ENCODE measurements at places on chromosomes 12 and 14. TPM values are rescaled to one million over a fixed set of nuclear protein-coding genes. Genes with fewer than 3 reads are reported as not detected.

DNA sequence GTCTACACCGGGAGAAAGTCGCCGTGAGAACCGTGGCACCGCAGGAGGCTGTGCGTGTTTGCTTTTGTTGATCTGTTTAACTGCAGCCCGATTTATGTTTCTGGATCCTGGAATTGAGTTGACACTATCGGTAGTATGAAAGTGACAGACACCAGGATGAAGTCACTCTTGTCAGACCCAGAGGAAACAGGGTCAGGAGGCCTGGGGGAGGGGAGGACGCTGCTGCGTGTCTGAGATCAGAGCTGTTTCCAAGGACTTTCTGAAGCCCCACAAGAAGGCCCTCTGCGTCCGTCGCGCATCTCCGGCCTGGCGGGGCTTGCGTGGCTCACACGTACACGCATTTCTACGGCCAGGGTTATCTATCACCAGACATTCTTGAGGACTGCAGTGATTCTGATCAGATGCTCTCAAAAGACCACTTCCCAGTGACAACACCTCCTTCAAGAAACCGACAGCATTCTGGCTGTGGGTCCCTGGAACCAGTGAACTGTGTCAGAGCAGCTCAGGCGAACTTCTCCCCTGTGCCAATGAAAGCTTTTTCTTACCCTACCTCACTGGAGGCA lies 263.4 kb downstream of the ADGRD1 start:
- no peak for DNase-seq

- no peak for DNase-seq
These were observed 18.4 kb downstream of the PPP4R4 start for GRCh38 chr14:94192536-94192935.

Gene ACYP1
- total RNA-seq: 43.6 TPM

DNA sequence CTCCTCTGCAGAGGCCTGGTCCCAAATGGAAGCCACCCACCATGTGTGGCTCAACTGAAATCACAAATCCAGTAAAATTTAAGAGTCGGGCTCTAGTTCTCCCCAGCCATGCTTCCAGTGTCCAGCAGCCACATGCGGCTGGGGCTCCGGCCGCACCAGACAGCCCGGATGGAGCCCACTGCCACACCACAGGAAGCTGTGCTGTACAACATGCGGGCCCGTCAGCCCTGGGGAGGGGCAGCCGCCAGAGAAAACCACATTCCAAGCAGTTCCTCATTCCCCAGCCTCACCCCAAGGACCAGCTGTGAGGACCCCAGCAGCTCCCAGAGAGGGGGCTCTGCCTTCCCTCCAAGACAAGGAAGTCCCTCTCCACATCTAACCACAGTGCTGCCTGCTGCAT lies 135.0 kb downstream of the NCOR2 start:
- DNase-seq: no peak

- DNase-seq: no peak
These were observed 3.8 kb upstream of the PDE3A start for GRCh38 chr12:20364501-20364900.

- DNase-seq: no peak
These were observed 92.3 kb downstream of the NTF3 start for GRCh38 chr12:5524116-5524768.

DNA sequence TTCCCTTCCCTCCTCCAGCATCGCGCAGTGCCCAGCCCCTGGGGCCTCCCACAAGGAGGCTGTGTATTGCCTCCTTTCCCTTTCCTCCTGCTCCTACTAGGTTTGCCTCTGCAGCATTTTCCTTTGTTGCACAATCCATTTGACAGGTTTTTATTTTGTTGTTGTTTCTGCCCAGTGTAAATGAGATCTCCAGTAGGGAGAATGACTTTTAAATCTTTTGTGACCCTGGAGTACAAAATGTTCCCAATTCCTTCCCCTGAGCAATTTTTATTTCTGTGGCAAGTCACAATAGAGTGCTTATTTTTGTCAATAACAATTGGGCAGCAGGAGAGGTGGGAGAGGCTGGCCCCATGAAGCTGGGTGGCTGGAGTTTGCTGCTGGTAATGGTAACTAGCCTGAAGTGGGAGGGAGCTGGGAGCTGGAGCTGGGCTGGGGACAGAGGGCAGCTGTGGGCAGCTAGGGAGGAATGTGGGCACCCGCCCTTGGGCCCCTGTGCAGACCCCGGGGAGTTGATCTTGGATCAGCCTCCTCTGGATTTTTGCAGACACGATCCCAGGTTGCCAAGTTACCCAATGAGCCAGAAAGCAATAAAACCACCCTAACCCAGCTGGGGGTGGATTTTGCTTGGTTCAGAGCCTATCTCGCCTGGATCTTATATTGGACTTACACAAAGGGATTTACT lies 160.1 kb downstream of the KTN1 start:
- no peak for DNase-seq

Gene TMEM63C
- total RNA-seq: not detected

Gene STAB2
- total RNA-seq: not detected

GRCh38 chr12:18264581-18265075 lies 3.3 kb downstream of the PIK3C2G start:
- DNase-seq: no peak

DNA sequence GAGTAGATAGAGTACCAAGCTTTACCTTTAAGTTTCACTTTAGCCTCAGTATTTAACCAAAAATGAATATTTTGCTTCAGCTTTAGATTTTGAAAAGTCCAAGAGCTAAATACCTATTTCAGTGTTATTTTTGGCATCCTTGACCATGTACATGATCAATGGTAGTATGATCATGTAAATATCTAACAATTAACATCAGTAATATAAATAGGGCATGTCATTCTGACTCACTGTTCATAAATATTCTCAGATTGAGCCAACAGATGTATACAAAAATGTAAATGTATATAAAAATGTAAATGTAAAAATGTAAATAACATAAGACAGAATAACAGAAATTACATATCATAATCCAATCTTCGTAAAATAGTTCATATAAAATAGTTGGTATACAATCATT lies 15.3 kb upstream of the NOXRED1 start:
- no peak for DNase-seq

DNA sequence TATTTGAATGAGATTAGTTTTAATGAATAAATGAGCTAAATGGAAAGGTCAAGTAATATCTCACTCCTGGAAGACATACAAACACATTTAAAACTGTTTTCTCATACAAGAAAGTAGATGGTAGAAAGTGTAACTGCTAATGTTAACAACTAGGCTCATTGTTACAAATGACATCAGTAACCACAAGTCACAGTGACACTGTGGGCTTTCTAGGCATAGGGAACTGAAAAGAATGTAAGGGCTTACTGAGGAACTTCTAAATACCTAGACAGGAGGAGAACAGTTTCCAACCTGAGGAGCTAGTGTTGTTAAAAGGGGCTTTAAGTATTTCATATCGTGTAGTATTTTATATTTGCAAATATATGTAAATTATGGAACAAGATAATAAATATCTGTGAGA lies 17.5 kb upstream of the ERGIC2 start:
- no peak for DNase-seq

DNA sequence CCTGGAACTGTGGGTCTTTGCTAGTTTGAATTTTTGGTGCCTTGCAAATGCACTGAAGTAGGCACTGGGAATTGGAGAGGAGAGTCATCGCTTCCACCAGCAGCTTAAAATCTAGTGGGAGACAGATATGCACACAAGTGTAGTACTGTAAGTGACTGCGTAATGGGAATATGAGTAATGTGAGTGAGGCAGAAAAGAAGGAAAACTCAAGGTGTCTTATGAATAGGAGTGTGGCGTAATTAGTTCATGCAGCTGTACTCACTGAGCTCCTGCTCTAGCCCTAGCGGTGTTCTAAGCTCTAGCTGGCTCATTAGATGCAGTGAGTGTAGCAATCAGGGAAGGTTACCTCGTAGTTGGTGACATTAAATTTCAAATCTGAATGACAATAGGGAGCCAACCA lies 2.8 kb downstream of the TCP11L2 start:
- no peak for DNase-seq

GRCh38 chr14:77043984-77044485 lies 15.5 kb upstream of the IRF2BPL start:
- no peak for DNase-seq

- peak; percentile 43 for DNase-seq
These were observed 46.1 kb downstream of the DNAH10 start for GRCh38 chr12:123808167-123808566.

DNA sequence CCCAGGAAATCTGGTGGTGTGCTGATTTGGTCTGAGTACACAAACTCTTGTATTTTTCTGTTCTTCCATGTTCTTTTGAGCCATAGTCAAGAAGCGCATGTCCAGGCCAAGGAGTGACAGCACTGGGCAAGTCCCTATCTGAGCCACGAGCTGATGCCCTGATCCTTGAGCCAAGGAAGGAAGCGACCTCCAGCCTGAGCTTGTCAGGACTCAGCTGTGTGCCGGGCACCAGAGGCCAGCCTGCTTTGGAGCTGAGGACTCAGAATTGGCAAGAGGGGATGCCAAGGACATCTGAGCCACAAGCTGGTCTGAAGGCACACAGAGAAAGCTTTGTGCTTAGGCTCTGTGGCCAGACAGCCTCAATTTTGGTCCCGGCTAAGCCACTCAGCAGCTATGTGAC lies 52.6 kb downstream of the GALNT16 start:
- DNase-seq: no peak

DNA sequence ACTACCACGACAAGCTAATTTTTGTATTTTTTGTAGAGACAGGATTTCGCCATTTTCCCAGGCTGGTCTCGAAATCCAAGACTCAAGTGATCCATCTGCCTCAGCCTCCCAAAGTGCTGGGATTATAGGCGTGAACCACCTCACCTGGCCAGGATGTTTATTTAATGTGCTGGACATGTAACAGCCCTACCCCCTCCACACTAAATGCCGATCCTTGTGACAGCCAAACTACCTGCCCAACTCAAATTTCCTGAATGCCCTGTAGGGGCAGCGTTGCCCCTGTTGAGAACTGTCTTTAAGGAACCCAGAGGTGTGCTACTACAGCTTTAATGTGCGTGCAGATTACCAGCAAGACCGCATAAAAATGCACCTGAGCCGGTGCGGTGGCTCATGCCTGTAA lies 48.1 kb downstream of the KCNK13 start:
- no peak for DNase-seq

DNA sequence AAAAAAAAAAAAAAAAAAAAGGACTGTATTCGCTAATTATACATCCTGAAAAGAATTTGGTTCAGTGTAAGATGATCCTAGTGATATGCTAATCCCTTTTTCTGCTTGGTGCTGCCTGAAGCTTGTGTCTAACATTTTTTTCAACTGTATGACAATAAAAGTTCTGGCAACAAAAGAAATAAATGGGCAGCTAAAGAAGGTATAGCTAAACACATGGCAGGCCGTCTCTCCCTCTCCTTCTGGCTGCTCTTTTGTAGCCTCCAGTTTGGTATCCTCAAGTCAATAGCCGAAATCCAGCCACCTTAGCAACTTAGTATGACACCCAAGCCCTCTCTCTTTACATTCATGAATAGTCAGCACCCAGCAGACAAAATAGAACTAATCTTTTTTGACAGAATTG lies 198.3 kb upstream of the OTX2 start:
- DNase-seq: no peak

DNA sequence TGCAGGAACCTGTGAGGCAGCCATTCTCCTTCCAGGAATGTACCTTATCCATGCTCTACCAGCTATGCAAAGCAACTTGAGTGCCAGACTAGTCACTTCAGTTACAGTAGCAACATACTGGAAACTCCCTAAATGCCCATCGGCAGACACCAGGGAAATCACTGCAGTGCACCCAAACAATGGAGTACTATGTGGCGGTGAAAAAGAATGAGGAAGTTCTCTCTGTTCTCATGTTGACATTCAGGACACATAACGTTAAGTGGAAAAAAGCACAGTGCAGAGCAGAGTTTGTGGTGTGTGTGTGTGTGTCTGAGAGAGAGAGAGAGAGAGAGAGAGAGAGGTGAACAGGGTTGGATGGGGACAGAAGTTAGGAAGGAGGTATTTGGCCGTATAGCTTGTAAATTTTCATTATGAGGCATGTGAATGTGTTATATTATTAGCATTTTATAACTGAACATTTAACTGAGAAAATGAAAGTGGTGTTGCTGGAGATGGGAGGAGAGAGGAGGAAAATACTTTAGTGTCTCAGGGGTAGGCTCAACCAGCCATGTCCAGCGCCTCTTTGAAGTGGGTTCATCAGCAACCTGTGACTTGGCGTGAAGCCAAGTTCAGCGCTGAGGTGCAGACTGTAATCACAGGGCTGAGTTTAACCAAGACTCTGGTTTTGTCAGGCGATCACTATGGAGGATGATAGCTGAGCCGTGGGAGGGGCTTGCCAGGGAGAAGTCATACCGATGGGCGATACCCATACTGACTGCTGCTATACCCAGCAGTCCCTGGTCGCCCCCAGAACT lies 17.3 kb downstream of the TNFAIP2 start:
- peak; percentile 21 for DNase-seq

- DNase-seq: no peak
These were observed 142.5 kb upstream of the SSTR1 start for GRCh38 chr14:38065106-38065762.

Gene GPR84
- not detected for total RNA-seq

DNA sequence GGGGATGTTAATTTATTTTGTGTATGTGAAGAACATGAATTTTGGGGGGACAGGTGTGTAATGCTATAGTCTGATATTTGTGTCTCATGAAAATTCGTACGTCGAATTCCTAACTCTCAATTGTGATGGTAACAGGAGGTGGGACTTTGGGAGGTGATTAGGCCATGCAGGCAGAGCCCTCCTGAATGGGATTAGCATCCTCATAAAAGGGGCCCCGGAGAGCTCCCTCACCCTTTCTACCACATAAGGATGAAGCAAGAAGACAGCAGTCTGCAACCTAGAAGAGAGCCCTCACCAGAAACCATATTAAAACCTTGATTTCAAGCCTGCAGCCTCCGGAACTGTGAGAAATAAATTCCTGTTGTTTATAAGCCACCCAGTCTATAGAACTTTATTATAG lies 165.4 kb downstream of the MDGA2 start:
- no peak for DNase-seq

DNA sequence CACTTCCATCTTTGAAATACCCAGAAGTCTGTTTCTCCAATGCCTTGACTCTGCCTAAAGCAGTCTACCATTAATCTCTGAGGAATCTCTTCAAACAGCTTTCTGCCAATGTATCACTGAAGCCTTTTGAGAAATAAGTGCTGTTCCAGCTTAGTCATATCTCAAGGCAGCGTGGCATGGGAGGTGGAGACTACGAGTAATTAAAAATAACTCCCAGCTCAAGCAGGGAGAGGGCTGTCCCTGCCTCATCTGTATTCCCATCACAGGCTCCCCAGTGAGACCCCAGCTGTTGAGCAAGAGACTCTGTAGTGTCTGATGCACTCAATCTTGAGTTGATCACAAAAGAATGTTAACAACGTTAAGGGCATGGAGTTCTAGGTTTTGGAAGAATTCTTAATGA lies 700.6 kb downstream of the DIO2 start:
- DNase-seq: no peak
